ENCODE measurements at places on chromosomes 11 and 22.

GRCh38 chr22:43923191-43923590 is 414 bp upstream of the PNPLA3 start:
- no peak for DNase-seq

DNA sequence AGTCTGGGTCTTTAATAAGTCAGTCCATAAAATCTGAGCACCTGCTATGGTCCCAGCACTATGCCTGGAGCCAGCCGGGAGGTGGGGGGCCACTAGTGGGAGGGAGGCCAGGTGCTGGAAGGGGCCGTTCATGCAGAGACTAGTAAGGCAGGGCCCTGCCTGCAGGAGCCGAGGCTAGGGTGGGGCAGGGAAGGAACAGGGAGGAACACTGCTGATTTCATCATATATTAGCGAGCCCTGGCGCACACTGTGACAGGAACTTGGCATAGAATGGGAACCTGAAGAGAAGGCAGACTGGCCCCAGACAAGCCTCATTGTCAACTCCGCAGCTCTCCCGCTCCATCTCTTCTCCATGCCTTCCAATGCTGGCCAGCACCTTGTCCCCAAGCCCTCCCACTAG is 7.1 kb downstream of the VSIG10L2 start:
- DNase-seq, result no peak

GRCh38 chr11:64801561-64802369 is 1.2 kb downstream of the MAP4K2 start:
- no peak for DNase-seq

DNA sequence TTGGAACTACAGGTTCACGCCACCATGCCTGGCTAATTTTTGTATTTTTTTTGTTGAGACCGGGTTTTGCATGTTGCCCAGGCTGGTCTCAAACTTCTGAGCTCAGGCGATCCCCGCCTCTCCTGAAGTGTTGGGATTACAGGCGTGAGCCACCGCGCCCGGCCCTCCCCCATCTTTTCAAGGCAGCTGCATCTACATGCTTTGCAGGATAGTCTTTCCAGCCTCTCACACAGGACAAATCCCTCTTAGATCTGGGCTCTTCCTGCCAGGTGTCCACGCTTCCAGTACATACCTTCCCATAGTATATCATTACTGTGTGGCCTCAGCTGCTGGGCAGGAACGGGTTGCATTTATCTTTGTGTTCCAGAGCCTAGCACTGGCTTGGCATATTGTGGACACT is 49.7 kb downstream of the C11orf96 start:
- DNase-seq, result no peak

DNA sequence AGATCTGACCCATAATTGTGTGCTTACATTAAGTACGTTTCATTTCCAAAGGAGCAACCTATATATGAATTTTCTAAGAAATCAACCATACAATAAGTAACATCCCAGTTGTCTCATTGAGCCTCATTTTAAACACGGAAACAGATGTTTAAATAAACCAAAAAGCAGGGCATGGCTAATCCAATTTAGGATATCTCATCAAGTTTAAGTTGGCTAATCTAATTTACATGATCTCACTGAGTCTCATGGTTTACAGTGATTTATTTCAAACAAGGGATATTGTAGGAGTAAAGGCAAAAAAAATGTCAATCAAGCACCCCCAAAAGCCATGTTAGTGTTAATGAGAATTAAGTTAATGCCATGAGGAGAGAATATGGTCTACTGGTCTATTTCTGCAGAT is 499.8 kb upstream of the CCDC90B start:
- DNase-seq, result no peak

Measured in stimulated activated CD4-positive, alpha-beta T cell treated with anti-CD3 and anti-CD28 coated beads, Interleukin-4, amount 100 ng/mL, for 1 hour (primary cell).